ENCODE measurements at places on chromosomes 11 and 22. TPM values are rescaled to one million over a fixed set of nuclear protein-coding genes. Genes with fewer than 3 reads are reported as not detected.

DNA sequence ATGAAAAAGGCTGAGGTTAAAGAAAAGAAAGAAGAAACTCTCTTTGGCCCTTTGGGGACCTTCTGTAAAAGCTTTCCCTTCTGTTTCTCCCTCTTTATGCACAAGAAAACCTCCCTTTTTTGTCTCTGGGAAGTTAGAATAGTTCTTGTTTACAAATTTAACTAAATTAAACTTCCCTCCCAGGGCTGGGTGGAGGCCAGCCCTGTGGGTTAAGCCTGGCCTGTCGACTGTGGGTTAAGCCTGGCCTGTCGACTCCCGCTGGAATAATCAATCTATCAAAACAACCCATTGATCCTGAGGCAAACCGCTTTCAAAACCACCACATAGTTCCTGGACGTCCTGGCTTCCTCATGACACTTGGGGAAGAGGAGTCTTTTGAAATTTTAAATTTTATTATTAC is 1.2 kb upstream of the DRG1 start:
- peaks cover 2% of the 10 kb centered on the region for H3K27me3 ChIP-seq
- no peak overlapping the region for H3K4me3 ChIP-seq
- peaks cover 18% of the 10 kb centered on the region for H3K4me1 ChIP-seq
- H3K36me3 ChIP-seq, result peaks cover 16% of the 10 kb centered on the region

- no peak overlapping the region for H3K4me3 ChIP-seq
- DNase-seq, result no peak
- H3K4me1 ChIP-seq, result peaks cover 2% of the 10 kb centered on the region
- H3K27ac ChIP-seq, result no peak overlapping the region
Observed at GRCh38 chr11:57896361-57897145, 127.1 kb upstream of the OR9Q1 start.

DNA sequence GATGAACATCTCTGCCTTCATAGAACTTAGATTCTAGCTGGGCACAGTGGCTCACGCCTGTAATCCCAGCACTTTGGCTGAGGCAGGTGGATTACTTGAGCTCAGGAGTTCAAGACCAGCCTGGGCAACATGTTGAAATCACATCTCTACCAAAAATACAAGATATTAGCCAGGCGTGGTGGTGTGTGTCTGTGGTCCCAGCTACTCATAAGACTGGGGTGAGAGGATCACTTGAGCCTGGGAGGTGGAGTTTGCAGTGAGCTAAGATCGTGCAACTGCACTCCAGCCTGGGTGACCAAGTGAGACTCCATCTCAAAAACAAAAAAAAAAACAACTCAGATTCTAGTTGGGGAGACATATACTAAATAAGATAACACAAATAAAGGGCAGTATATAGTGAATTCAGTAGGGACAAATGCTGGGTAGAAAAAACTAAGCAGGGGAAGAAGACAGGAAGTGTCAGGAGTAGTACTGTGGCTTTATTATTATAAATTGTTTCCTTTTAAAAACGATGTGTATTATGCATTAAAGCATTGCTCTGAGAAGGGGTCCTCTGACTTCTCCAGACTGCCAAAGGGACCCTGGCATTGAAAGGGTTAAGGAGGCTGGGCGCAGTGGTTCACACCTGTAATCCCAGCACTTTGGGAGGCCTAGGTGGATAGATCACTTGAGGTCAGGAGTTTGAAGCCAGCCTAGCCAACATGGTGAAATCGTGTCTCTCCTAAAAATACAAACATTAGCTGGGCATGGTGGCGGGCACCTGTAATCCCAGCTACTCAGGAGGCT is 46.7 kb downstream of the PACS1 start:
- peak overlapping the region; percentile 97 for H3K27ac ChIP-seq
- H3K4me1 ChIP-seq, result peaks cover 79% of the 10 kb centered on the region
- no peak for DNase-seq
- no peaks in the 10 kb centered on the region for H3K27me3 ChIP-seq
- peak overlapping the region; percentile 84 for H3K4me3 ChIP-seq
- peaks cover 10% of the 10 kb centered on the region for H3K36me3 ChIP-seq

DNA sequence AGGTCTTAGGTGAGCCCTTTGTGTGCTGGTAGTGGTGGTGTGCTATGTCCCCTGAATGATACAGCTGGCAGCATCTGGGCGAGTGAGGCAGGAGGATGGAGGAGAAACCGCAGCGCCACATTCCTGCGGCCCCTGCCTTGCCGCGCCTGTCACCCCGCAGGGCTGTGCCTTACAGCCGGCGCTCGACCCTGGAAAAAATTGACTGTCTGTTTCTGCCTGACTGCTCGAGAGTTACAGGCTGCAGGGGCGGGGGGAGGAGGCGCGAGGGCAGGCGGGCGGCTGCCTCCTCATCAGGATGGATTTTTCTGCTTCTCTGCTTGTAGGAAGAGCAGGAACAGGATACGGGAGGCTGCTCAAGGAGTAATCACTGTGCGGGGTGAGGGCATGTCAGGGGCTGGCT is 443.4 kb downstream of the MIAT start:
- H3K27ac ChIP-seq, result no peak overlapping the region
- peaks cover 22% of the 10 kb centered on the region for H3K27me3 ChIP-seq
- no peak for DNase-seq
- H3K4me1 ChIP-seq, result no peaks in the 10 kb centered on the region
- no peaks in the 10 kb centered on the region for H3K36me3 ChIP-seq

- H3K36me3 ChIP-seq, result peaks cover 7% of the 10 kb centered on the region
- no peak for DNase-seq
- no peaks in the 10 kb centered on the region for H3K27me3 ChIP-seq
- H3K4me1 ChIP-seq, result no peaks in the 10 kb centered on the region
- H3K27ac ChIP-seq, result no peak overlapping the region
Observed at GRCh38 chr11:124769806-124770774, 8.0 kb upstream of the ESAM start.

GRCh38 chr11:44316659-44317240 is 6.8 kb upstream of the ALX4 start:
- DNase-seq, result peak; percentile 44
- H3K36me3 ChIP-seq, result no peaks in the 10 kb centered on the region
- peaks cover 12% of the 10 kb centered on the region for H3K4me1 ChIP-seq
- peaks cover 95% of the 10 kb centered on the region for H3K27me3 ChIP-seq
- H3K4me3 ChIP-seq, result peak overlapping the region; percentile 32

- H3K36me3 ChIP-seq, result no peaks in the 10 kb centered on the region
- no peak overlapping the region for H3K27ac ChIP-seq
- no peak overlapping the region for H3K4me3 ChIP-seq
Observed at GRCh38 chr22:32353292-32353691, 4.4 kb upstream of the RFPL3 start.

Gene MOB2
- 47.2 TPM for total RNA-seq

Gene CEND1
- total RNA-seq, result not detected

Gene INPP5J
- total RNA-seq, result 0.39 TPM

Gene THRSP
- total RNA-seq, result not detected

Data from activated naive CD8-positive, alpha-beta T cell treated with anti-CD3 and anti-CD28 coated beads, Interleukin-2, amount 10 ng/mL, durations not matched to agents 7 days and 5 days (primary cell).